ENCODE measurements at places on chromosomes 2 and 18.

GRCh38 chr2:199646439-199646838, 188.7 kb upstream of the SATB2 start:
- no peak for DNase-seq

DNA sequence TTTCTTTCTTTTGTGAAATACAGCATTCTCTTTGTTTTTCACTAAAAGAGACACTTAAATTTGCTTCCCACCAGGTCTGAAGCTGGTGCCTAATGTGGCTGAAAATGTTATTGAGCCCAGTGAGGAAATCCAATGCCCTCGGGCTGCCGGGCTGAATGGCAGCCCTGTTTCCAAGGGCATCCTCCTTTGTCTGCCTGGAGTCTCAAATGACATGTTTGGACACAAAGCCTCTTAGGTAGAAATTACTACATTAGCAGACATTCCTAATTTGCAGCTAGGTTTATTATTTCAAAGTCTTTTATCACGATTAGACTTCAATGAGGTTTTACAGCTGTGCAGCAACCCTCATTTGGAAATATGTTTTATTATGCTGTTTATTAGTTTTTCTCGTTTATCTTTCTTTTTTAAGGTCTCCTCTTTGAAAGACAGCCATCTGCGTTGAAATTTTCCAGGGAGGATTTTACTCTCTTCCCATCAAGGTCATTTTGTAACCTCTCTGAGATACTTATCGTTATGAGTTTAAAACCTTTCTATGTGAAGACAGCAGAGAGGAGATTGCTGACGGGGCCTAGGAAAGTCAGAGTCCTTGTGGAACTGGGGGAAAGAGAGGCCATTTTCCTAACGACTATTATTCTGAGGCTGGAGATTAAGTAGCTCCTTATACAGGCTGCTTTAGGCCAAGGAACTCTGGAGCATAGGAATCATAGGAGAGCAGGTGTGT, 59.0 kb upstream of the ZNF532 start:
- no peak for DNase-seq

DNA sequence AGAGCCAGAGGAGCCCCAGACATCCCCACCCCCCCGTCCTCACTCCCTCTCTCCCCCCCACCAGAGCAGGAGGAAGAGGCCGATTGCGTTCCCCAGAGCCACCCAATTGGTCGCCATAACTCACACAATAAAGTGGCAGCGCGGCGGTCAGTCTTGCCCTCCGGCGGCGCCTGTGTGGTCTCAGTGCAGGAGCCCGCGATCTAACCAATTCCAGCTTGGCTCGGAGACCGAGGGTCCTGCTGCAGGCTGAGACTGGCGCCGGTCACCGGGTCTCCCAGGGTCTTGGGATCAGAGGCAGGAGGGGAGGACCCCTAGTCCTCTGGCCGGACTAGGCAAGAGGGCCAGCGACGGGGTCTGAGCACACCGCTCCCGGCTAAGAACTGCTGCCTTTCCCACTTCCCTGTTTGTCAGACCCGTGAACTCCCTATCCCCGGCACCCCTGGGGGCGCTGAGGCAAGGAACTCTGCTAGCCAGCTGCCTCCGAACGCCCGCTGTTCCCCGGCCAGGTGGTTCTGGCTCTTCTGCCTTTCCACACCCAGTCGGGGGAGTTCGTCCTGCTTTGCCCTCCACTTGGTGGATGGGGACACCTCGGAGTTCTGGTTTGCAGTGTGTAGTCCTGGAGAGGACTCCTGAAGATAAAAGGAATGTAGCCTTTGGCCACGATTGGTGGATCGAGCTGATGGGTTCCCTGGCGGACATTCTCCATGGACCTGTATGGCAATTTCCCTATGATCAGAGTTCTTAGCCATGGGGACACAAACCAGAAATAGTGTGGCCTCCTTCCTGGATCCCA, 1.0 kb upstream of the HOXD12 start:
- no peak for DNase-seq

DNA sequence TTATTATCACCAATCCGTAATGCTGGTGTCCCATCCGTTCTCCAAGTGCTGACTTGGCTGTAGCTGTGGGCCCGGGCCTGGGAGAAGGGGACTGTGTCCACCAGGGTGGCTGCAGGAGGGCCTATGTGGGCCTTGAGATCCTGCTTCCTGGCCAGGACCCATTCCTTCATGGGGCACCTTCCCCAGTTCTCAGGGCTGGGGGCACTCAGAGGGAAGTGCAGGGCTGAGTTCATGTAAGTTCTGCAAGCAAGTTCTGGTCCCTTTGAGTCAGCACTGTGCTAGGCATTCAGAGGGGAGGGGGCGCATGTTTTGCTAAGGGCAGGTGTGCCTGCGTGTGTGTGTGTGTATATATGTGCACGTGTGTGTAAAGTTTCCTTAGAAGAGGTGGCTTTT, 94.0 kb downstream of the GLI2 start:
- DNase-seq: no peak

DNA sequence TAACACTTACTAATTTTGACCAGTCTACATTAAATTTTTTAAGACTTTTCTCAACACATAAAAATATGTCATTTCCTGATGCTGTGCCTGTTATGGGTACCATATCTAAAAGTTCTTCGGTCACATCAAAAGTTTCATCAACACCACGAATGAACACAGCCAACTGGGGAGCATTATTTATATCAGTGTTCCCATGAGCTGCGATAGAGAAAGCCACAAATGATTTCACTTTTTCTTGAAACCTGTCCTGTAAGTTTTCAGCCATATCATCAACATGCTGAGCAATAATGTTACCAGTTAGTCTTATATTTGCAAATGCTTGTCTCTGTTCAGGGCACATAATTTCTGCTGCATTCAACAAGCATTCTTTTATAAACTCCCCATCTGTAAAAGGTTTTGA, 30.4 kb upstream of the NCL start:
- no peak for DNase-seq

DNA sequence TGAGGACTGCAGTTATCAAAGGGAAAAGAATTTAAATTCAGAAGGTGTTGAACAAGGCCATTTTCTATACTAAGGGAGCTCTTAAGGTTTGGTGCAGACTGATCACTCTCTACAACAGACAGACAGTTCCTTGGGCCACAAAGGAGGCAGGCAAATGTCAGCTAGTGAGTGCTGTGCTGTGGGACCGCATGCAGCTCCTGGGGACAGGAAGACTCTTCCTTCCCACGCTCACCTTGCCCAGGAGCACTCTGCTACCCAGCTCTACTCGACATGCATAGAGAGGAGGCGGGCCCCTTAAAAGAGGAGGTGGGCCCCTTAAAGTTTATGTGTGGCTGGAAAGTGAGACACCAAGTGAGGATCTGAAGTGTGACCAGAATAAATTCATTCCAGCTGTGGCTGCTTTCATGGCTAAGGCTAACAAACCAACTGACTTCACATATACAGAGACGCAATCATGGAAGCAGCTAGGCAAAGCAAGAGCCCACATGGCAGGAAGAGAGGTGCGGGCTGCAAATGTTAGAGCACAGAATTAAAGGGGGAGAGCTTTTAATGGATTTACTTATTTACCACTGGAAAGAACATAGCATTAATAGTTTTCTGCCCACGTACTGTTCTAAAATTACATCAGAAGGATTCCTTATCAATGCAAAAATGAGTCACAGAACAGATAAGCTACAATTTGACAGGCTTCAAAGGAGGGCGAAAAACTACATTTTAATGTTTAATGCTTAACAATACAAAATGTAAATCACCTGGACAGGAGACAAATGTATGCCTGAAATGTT, 101.4 kb upstream of the RNU4ATAC start:
- DNase-seq: no peak

DNA sequence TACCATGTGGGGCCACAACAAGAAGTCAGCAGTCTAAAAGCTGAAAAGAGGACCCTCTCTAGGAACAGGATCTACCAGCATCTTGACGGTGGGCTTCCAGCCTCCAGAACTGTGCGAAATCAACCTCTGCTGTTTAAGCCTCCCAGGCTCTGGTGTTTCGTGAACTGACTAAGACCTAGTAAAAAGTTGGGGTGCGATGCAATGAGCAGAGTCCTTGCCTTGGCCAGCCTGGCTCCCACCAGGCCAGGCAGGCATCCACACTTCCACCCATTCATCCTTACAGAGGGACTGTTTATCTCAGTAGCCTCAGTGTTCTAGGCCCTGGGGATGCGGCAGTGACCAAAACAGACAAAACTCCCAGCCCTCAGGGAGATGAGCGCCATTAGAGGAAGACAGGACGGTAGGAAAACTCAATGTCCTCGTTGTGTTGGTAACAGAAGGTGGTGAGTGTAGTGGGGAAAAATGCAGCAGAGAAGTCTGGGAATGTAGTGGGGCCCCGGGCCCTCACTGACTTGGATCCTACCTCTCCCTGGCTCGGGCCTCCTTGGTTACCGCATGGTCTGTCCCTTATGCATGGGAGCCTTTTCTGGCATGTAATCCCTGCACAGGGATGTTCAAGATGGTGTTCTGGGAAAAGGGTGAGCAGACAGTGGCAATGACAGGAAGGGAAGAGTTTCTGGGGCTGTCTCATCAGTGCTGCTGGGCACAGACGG, 271.8 kb upstream of the HS6ST1 start:
- DNase-seq: no peak

DNA sequence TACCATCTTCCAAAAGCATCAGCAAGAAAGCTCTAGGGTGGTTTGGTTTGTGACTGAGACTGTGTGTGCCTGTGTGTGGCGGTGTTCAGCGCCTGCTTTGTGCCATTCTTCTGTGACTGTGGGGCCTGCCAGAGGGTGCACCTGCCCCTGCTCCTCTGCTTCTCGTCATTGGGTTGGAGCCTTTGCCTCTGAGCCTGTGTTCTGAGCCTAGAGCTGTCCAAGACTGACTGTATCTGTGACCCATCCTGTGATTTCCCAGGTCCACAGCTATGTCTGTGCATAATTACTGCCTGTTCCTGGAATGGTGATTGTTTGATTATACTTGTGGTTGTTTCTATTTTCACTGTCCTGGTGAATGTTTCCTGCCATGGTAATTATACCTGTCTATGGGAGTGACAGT, 57.1 kb upstream of the KLHL29 start:
- no peak for DNase-seq

- no peak for DNase-seq
Measured at GRCh38 chr2:70717431-70718038, 50.5 kb downstream of the ADD2 start.

DNA sequence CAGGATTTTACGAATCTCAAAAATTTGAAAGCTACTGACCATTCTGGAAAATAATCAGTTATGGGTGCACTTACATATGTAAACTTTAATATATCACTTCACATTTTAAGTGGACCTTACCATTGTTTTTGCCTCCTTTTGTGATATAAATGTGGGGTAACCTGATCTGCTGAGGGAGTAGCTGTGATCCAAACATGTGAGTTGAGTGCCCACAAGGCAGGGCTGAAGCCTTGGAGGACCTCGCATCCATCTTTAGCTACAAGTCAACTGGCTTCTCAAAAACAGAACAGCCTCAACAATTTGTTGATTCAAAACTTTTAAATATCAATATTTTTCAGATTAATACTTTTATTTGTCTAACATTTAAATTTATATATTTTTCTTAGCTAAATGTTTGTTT, 178.2 kb downstream of the PLCL1 start:
- no peak for DNase-seq

- no peak for DNase-seq
Measured at GRCh38 chr2:62415019-62415431, 91.0 kb downstream of the TMEM17 start.

- DNase-seq: no peak
Measured at GRCh38 chr18:5425721-5426120, 118.1 kb downstream of the EPB41L3 start.

DNA sequence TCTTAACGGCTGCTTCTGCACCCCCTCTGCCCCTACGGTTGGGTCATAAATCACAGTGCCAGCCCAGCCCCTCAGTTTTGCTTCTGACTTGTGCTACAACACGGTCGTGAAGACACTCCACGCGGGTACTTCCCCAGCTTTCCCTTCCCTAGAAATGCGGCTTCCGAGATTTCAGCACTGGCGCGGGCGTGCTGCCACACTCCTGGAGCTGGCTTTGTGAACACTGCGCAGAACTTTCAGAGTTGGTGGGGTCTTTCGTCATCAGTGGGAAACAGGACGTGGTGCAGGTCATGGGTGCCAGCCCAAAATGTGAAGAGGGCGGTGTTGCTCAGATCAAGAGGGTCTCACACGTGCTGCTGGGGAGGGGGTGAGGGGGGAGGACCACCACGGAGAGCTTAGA, 733.0 kb upstream of the SALL3 start:
- DNase-seq: no peak

GRCh38 chr2:201886504-201886903, 80.2 kb downstream of the CDK15 start:
- DNase-seq: no peak

DNA sequence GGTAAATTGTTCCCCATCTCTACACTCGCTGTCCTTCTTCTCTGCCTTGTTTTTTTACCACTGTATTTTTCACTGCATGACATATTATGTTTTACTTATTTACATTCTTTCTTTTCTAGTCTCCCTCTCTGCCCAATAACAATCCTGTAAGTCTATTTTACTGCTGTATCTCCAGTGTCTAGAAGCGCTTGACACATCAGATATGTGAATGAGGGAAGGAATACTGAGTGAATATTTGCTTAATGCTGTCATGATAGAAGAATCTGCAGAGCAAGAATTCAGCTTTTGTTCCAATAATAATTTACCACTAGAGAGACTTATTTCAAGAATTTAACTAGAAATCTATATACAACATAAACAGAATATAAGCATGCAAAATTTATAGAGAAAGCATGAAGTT, 99.5 kb downstream of the GALNT13 start:
- no peak for DNase-seq

GRCh38 chr18:75840131-75840530, 412.6 kb upstream of the SMIM21 start:
- no peak for DNase-seq

- DNase-seq: no peak
Measured at GRCh38 chr2:119494163-119494790, 30.0 kb downstream of the SCTR start.

DNA sequence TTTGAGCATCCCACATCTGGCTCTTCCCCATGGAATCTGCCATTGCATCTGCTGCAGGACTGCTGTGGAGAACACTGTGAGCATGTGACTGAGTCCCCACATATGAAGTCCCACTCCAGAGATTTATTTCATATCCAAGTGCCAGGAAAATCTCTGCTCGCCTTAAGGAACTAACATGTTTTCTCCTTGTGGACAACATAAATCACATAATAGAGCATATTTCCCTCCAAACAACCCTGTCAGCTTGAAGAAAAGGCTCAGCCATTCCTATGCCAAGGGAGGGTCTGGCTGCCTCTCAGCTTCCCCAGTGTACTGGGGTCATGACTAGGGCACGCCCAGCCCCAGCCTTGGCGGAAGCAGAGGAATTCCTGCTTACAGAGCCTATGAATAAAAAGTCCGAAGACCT, 193.7 kb downstream of the DNER start:
- DNase-seq: no peak

GRCh38 chr2:230875347-230876315, 10.9 kb downstream of the ITM2C start:
- no peak for DNase-seq

- DNase-seq: no peak
Measured at GRCh38 chr18:51890762-51891161, 449.2 kb upstream of the DCC start.

Data from stimulated activated CD8-positive, alpha-beta memory T cell treated with anti-CD3 and anti-CD28 coated beads, Interleukin-7, amount 100 ng/mL, for 1 hour (primary cell).